NCI-H510A (cell line): ENCODE measurements at places on chromosomes 4 and X.

DNA sequence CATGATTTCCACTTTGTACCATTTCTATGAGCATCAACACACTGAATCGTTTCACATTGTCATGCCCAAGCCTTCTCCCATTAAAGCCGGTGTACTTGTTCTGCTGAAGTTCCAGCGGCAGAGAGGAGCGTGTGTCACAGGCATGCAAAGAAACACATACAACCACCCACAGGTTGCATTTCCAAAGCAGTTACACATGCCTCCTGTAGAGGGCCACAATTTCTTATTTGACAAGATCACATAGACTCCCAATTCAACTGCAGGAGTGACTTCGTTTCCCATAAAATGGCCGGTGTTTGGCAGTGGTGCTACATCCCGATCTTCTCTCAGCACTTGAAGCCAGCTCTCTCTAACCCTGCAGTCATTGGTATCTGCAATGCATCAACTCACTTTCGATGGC, 992.6 kb downstream of the NLGN4X start:
- DNase-seq = peak; percentile 52

GRCh38 chr4:26590639-26591038, 6.8 kb downstream of the TBC1D19 start:
- DNase-seq = no peak

DNA sequence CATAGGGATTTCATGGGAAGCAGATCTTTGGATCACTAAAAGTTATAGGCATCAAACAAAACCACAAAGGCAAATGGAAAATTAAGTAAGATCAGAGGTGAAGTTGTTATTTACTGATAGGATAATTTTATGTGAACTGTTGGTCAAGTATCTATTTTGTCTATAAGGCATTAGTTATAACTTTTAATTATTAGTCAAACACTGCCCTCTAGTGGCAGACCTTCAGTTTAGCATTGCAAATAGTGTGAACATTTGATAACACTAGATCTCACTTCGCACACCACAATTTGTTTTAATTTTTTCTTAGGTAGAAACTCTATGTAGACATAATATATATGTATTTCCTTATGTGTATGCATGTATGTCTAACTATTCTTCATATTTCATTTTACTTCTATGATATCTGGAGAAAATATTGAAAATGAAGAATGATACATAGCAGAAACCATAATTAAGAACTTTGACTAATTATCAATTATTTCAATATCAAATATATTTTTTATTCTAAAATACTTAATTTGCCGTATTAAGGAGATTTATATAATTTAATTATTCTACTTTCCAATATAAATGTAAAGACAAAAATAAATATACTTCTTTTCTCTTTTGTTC, 214.5 kb upstream of the TACR3 start:
- peak; percentile 5 for DNase-seq

GRCh38 chrX:41308884-41309647, 24.9 kb upstream of the DDX3X start:
- DNase-seq = no peak

- no peak for DNase-seq
These were observed 94.7 kb downstream of the EDA2R start for GRCh38 chrX:66544181-66544580.
